ENCODE measurements at places on chromosomes 16 and 17.

GRCh38 chr17:6279659-6280058 lies 155.3 kb downstream of the AIPL1 start:
- DNase-seq = no peak

DNA sequence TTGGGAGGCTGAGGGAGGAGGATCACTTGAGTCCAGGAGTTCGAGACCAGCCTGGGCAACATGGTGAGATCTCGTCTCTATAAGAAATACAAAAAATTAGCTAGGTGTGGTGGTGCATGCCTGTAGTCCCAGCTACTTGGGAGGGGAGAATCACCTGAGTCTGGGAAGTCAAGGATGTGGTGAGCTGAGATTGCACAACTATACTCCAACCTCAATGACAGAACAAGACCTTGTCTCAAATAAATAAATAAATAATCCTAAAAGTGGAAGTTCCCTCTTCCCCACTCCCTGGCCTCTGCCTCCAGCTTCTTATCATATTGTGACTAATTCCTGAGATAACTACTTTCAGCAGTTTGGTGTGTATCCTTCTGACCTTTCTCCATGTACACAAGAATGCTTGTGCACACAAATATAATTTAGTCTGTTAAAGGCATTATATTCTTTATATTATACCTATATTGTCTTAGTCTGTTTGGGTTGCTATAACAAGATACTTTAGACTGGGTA lies 23.5 kb upstream of the DNAJA2 start:
- DNase-seq = no peak

DNA sequence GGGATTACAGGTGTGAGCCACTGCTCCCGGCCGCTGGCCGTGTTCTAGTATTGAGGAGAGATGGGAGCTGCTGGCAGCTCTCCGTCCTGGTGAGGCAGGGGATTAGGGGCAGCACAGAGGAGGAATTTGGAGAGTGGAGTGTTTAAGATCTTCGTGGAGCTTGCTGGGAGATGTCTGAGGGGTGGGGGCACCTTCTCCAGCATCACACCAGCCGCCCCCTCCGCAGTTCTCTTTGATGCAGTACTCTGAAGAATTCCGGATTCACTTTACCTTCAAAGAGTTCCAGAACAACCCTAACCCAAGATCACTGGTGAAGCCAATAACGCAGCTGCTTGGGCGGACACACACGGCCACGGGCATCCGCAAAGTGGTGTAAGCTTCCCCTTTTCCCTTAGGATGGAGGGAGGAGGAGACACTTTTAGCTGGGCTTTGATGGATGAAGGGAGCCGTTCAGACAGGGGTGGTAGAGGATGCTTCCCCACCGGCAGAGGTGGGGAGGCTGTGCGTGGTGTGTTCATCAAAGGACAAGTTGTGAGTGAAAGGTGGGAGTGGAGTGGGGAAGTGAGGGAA lies 11.9 kb downstream of the ITGAM start:
- no peak for DNase-seq

DNA sequence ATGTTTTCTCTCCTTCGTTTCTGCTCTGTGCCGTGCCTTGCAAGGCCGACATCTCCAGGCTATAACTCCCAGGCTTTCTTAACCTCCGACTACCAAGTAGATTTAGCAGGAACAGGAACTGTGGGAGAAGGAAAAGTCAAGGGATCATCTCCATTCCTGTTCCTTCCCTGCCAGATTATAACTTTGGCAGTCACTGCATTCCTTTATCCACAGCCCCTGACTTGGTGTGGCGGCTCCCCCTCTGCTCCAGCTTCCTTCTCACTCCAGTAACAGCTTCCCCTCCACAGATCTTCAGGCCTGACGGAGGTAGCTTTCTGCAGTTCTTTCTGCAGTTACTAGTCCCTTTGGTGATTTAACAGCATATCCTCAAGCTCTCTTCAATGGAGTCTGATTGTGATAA lies 234.6 kb upstream of the MON1B start:
- DNase-seq = no peak

DNA sequence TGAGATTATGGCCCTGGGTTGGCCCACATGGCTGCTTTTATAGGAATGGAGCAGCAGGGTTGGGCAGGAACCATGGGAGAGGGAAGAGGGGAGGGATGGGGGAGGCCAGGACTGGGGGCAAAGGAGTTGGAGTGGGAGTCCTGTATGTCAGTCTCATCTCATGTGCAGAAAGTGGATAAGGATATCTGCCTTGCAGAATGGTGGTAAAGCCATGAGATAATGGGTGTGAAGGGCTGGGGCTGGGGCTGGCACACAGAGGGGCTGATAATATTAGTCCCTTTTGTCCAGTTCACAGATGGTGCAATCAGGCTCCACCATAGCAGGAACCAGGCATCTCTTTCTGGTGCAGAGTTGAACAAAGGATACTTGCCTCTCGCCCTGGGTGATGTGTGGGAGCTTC lies 101.3 kb downstream of the MRM1 start:
- DNase-seq = no peak

GRCh38 chr17:46208997-46209396 lies 15.8 kb upstream of the KANSL1 start:
- no peak for DNase-seq

GRCh38 chr17:76515274-76515949 lies 14.2 kb upstream of the RHBDF2 start:
- peak; percentile 85 for DNase-seq

- DNase-seq = no peak
These were observed 22.8 kb upstream of the MTSS2 start for GRCh38 chr16:70708366-70709246.

- DNase-seq = no peak
These were observed 7.8 kb downstream of the ST6GALNAC2 start for GRCh38 chr17:76577876-76578275.

DNA sequence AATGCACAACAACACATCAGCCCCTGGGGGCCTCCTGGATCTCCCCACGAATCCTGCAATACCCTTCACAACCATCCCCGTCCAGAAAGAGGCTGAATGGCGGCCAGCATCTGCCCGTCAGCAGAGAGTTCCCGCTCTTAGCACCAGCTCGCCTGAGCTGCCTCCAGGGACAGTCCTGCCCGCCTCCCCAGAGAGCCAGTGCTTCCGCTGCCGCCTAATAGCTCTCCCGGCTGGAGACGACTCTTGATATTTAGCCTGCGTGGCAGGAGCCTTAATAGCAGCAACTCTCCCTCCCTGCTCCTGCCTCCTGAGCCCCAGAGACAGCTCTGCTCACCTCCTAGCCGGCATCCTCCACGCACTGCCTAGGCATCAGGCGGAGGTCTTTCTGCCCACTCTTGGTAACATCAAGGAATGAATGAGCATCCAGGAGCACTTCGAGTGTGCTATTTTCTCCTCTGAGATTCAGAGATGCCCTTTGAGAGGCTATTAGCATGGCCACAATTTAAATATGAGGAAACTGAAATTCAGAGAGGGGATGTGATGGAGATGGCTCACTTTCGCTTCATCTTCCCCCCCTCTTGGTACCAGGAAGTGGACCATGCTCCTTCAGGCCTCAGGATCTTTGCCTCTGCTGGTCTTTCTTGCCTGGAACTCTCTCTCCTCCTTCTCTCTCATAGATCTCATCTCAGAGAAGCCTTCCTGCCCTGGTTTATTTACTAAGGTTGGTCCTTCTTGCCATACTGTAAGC lies 67.9 kb downstream of the RAI1 start:
- DNase-seq = no peak

GRCh38 chr16:72985995-72986394 lies 61.9 kb downstream of the ZFHX3 start:
- DNase-seq = no peak

GRCh38 chr16:88977018-88977811 lies at the start of gene CBFA2T3:
Gene CBFA2T3 (minus strand): TSS chr16:88977207. CDS start chr16:88976807, 400 bp downstream.
- DNase-seq = no peak

DNA sequence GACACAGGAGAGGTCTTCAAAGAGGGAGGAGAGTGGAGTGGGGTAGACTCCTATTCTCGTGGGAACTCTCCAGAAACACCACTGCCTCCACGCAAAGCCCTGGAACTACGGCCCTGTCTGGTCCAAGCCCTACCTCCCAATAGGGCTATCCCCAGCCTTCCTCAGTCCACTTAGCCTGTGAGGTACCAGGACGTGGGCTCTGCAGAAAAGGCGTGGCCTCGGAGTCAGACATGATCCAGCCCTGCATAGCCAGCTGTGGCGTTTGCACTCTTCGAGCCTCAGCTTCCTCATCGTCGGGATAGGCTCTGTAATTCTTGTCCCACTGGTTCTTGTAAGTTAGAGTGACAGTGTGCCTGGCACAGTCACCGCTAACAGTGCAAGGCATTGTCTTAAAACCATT lies 13.8 kb downstream of the ENDOV start:
- no peak for DNase-seq

DNA sequence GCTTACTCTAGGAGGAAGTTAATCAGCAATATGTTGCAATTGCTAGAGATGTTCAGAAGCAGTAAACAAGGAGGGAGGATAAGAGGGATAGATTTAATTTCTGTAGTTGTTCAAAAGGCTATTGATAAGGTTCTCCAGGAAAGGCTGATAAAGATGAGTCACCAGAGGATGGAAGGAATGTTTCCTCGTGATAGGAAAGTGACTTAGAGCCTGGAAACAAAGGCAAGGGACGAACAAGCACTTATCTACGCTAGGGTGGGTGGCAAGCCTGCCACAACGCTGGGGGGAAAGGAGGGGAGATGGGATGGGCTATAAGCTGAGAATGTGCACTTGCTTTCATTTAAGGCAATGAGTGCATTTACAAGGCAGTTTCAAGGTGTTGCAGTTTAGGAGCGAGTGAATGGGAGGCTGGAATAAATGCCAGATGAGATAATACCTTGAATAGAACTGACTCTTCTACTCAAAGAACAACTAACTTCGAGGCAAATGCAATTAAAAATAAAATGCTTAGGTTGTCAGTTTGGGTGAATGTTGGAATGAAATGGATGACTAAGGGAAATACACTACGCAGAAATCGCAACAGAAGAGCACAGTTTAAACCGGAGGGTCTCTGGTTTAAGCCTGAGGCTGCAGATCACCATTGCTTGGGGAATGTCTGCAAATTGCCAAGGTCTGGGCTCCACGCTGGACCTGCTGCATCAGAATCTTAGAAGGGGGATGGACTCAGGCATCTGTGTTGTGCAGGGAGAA lies 76.0 kb upstream of the RBBP6 start:
- DNase-seq = no peak

- no peak for DNase-seq
These were observed 154.5 kb downstream of the LAT start for GRCh38 chr16:29139261-29139802.

GRCh38 chr17:2931876-2932275 lies 131.5 kb downstream of the OR1D5 start:
- no peak for DNase-seq

DNA sequence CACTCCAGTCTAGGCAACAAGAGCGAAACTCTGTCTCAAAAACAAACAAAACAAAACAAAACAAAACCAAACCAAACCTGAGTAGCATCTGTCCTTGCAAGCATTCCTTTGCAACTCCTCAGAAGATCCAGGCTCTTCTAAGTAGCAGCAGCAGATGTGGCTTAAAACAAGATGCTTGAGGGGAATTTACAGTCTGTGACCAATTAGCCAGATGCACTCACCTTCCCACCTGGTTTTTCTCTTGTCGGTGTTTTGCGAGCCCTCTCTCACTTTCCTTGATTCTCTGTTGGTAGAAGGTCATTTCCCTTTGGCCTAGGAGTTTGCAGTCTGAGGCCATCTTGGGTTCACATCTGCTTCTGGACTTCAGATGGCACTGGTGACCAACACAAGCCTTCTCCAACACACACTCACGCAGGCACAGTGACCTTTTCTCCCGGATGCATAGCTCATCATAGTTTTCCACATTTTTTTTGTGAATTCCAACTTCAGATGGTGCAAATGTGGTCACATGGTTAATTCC lies 276.8 kb downstream of the STX8 start:
- DNase-seq = no peak

- DNase-seq = no peak
These were observed 4.1 kb upstream of the KCTD11 start for GRCh38 chr17:7347630-7348477.

DNA sequence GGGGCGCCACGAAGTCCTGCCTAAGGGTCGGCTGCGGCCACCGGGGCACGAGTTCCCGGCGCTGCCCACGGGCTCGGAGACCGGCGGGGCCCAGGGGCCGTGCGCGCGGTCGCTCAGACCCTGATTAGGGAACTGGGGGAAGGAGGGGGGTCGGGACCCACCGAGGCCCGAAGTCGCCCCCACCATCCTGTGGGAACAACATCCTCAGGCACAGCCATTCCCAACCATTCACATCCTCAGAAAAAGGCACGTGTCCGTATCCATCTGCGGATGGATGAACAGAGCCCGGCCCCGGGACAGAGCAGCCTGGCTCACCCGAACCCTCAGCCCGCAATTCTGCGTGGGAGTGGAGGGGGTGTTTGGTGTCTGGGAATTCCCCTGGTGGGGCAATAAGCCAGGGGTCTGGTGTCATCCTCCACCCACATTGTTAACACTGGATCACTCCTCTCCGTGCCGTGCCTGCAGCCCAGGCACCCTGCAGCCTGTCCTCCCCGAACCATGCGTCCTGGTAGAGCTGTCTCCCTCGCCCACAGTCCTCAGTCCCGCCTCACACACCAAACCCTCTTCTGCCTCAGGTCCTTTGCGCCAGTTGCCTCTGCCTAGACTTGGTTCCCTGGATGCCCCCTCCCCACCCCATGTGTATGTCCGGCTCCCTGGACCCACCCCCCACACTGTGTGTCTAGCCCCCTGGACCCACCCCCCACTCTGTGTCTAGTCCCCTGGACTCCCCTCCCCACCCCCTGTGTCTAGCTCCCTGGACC lies 789 bp upstream of the CCDC57 start:
- DNase-seq = peak; percentile 88

- no peak for DNase-seq
These were observed 14.4 kb downstream of the GINS2 start for GRCh38 chr16:85674418-85674755.

- no peak for DNase-seq
These were observed 3.4 kb downstream of the NARF start for GRCh38 chr17:82461827-82462524.

- DNase-seq = no peak
These were observed 16.7 kb upstream of the TBX21 start for GRCh38 chr17:47716375-47716774.

DNA sequence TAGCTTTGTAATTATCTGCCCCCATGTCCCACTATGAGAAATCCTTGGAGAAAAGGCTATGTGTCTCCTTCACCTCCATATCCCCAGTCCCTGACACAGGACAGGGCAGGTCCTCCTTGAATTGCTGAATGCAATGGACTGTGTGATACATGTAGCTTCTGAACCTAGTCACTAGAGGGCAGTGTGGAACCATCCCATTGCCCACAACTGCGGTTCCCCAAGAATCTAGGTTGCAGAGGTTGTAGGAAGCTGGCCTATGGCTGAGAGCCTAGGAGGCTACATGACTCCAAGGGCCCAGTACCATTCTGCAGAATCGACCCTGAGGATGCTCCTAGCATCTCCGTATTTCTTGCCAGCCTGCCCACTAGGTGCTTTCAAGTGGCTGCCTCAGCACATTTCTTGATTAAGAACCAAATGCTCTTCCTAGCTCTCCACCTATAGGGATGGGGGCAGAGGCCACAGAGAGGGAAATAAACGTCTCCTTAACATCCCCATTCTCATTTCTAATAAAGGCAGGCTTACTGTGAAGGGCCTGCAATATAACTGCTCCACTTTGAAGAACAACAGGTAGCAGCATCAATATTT lies 394.0 kb downstream of the CA10 start:
- DNase-seq = peak; percentile 66
